ENCODE measurements at places on chromosomes 3 and 15.

- DNase-seq = no peak
These were observed 200.8 kb downstream of the SUCLG2 start for GRCh38 chr3:67453628-67454027.

- DNase-seq = no peak
These were observed 14.6 kb downstream of the LSG1 start for GRCh38 chr3:194657439-194657838.

DNA sequence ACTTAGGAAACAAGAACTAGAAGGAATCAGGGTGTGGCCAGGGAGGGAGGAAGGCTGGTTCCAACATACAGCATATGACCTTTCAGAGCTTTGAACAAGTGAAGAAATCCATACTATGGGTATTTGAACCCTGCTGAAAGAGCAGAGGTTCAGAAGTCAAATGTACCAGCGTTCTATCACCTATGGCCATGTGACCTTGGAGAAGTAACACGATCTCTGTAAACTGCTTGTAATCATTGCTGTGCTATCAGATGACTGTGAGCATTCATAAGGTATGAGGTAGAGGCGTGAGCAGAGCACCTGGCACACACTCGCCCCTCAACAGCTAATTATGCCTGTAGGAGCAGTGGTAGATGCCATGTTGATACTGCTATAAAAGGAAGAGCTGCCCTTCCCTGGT is 55.2 kb downstream of the KLHL6 start:
- DNase-seq = no peak

- DNase-seq = no peak
These were observed 754.6 kb downstream of the AGBL1 start for GRCh38 chr15:86834115-86834863.

Measured in HAP-1 (cell line).